Naive thymus-derived CD4-positive, alpha-beta T cell (primary cell): ENCODE measurements at places on chromosomes 3 and 15. TPM values are rescaled to one million over a fixed set of nuclear protein-coding genes. Genes with fewer than 3 reads are reported as not detected.

Gene SCAANT1
- not detected for polyA plus RNA-seq

Gene EPHA6
- not detected for polyA plus RNA-seq

Gene LRRIQ4
- polyA plus RNA-seq: not detected

Gene CAND2
- polyA plus RNA-seq: 5.5 TPM

Gene GOLGA6B
- polyA plus RNA-seq: not detected

DNA sequence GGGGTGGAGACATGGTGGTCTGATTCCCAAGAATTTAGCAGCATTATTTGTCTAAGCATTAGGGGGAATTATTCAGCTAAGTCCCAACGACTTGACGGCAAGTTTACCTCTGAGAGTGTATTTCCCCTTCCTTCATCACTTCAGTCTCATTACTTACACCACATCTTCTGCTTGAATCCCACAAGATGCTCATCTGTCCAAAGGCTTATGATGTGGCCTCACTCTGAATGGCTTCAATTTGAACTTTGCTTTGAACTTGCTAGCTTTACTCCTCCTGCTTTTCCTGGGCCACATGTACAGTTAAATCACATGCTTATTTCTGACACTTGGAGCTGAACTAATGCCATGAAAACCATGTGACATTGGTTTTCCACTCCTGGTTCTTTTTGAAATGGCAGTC is 231.3 kb upstream of the SATB1 start:
- DNase-seq: no peak

- DNase-seq: no peak
These were observed 37.8 kb downstream of the SLC24A1 start for GRCh38 chr15:65659502-65660052.

DNA sequence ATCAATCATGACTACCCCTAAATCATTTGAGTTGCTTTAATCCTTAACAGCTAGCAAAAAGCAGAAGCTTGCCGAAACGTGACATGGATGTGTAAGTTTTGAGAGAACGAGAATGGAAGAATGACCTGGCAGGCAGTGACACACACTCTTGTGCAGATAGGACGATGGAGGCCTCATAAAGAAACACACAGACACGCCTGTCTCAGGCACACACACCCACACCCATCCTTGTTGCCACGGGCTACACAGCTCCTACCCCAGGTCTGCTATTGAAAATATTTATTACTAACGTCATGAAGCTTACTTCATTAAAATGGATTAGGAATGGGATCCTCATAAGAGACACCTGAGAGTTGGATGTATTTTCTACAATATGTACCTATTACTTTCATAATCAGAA is 8.5 kb downstream of the MYO5C start:
- DNase-seq: no peak

DNA sequence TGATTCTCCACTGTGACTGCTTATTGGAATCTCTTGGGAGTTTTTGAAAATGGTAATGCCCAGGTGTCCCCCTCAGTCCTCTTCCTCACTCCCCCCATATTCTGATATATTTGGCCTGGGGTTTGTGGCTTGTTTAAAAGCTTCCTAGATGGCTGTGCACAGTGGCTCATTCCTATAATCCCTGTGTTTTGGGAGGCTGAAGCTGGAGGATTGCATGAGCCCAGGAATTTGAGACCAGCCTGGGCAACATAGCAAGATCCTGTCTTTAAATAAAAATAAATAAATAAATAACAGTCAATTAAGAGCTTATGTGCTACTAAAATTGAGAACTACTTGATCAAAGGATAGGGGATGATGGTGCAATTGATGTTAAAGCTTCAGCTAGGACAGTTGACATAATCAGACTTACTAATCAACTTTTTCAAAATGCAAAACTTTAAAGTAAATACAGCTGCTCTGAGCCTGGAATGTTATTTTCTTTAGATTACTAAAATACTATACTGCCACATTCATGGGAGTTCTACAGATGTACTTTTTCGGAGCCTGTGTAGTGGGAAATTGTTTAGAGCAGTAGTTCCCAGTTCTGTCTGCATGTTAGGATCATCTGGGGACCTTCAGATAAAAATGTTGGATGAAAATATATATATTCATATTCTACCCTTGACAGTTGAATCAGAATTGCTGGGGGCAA is 33.4 kb downstream of the ARIH1 start:
- DNase-seq: no peak

- DNase-seq: no peak
These were observed 37.7 kb upstream of the HES1 start for GRCh38 chr3:194098081-194098842.

- no peak for DNase-seq
These were observed 365.2 kb downstream of the RBMS3 start for GRCh38 chr3:29646043-29646442.

DNA sequence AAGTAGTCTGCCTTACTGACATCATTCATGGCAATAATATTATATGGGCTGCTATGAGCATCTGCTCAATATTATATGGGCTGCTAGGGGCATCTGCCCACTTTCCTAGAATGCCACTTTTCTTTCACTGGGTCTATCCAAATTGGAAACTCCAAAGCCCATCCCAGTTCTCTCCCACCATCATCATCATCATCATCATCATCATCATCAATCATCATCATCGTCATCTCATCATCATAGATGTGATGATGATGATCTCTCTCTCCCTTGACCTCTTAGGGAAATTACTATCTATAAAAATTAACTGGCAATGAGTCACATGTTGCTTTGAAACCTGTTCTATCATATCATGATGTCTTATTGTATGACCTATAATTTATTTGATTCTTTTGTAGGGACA is 222.0 kb downstream of the TJP1 start:
- no peak for DNase-seq

DNA sequence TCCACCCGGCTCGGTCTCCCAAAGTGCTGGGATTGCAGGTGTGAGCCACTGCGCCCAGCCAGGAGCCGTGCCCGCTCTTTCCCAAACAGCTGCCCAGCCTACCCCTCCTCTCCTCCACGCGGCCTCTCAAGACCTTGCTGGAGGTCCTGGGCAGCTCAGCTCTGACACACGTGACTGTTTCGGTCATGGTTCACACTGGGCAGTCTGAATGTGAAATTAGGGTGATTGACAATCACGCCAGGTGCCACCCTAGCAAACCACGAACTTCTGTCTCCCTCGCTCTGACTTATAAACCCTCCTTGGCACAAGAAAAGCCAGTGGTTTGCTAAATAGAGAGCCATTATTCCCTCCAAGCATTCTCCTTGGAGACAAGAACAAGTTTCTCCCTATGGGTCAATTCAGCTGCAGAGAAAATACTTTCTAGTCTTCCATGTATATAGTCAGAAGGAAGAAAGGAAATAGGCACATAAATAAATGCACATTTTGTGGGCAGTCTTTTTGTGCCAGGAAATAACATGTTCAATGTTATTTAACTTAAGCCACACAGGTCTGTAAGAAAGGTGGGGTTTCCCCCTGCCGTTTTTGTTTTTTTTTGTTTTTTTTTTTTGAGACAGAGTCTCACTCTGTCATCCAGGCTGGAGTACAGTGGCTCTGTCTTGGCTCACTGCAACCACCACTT is 121.9 kb upstream of the MEF2A start:
- peak; percentile 48 for DNase-seq

DNA sequence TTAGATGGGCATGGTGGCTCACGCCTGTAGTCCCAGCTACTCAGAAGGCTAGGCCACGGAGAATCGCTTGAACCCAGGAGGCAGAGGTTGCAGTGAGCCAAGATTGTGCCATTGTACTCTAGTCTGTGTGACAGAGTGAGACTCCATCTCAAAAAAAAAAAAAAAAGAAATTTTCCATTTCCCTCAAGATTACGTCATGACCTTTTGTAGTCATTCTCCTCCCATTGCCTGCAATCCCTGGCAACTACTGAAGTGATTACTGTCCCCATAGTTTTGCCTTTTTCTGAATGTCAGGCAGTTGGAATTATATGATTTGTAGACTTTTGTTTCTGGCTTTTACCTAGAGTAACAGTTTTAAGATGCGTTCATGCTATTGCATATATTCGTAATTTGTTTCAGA is 28.0 kb downstream of the WDR76 start:
- DNase-seq: no peak

- no peak for DNase-seq
These were observed 44.8 kb upstream of the HES1 start for GRCh38 chr3:194091141-194091540.

DNA sequence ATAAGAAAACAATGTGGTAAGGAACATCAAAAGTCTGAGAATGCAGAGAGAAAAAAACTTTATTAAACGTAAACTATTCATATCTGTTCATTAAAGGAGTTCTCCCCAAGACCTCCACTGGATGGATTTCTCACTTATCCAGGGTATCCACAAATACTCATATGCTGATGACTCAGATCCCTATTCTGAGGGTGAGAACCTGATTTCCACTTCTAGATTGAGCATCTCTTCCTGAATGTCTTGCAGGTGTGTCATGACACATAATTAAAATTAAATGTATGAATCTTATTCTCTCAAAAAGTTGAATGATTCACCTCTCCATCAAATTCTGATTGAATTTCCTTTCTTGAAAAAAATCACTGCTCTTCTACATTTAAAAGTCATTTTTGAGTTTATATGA is 199.9 kb downstream of the MFSD1 start:
- DNase-seq: no peak

- DNase-seq: no peak
These were observed 166.3 kb upstream of the CHRM5 start for GRCh38 chr15:33801954-33802353.

DNA sequence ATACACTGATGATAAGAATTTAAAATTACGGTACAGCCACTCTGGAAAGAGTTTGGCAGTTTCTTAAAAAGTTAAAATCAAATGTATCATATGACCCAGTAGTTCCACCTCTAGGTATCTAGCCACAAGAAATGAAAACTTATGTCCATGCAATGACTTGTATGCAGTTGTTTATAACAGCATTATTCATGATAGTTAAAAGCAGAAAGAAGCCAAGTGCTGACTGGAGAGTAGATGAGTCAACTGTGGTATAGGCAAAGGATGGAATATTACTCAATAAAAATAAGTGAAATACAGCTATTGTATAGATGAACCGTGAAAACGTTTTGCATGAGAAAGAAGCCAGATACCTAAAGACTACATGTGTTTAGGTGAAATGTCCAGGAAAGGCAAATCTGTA is 14.8 kb downstream of the GPR87 start:
- no peak for DNase-seq

- no peak for DNase-seq
These were observed 614.6 kb upstream of the TBL1XR1 start for GRCh38 chr3:177811835-177812234.

DNA sequence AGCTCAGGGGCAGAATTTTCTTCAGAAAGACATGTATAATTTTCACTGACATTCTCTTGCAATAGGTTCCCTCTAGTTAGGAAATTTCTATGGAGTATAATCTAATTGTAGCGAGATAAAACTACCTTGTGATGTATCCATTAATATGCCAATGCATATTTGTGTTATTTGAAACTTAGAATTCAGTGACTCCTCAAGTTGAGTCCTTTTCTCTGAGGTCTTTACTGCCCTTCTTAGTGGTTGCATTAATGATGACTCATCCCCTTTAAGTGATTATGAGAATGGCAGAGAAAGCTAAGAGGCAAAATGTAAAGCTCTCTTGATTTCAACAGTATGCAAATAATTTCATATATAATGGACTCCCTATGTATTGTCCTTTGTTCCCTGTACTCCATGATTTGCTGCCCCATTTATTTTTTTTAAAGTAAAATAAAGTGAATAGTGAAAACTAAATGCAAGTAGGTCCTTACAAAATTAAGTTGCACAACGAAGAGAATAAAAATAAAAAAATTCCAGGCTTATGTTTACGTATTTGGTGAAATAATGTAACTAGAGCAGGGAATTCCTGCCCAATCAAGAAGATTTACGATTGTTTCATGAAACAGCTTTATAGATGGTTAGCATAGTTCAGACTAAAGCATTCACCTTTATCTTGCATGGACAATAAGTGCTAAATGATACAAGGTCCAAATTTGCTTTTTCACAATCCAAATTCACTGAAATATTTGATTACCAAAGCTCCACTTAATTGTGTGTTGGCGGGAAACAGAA is 78.1 kb downstream of the ZPLD1 start:
- no peak for DNase-seq

DNA sequence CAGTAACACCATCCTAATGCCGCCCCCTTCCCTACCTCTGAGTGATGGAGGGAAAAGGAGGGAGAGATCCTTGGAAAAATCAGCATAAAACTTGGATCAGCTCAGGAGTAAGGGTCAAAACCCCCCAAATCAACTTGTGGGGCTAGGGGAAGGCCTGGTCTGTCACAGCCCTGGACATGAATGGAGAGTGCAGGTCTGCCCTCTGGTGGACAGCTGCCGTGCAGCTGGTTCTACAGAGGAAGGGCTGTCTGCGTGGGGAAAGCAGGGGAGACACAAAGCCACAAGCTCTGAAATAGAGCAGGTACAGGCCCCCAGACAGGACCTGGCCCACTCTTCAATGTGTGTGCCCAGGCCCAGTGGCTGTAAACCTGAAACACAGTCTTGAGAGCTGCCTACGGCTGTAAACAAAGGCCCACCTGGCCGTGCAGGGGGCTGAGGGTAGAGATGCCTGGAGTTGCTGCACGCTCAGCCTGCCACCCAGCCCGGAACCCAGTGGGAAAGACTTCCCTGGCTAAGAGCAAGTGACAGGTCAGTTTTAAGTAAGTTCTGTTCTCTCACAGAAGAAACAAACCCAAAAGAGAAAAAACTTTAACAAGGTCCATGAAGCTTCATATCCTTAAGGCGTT is 16.4 kb downstream of the CLK3 start:
- peak; percentile 31 for DNase-seq
